ENCODE measurements at places on chromosomes 12 and 14.
A peak's percentile ranks its signal among the peaks of the same experiment; 100 is the strongest.

- DNase-seq = no peak
Measured at GRCh38 chr12:68842784-68843567, 35.0 kb downstream of the MDM2 start.

GRCh38 chr12:124007826-124008570, 35.0 kb downstream of the ZNF664 start:
- no peak for DNase-seq

DNA sequence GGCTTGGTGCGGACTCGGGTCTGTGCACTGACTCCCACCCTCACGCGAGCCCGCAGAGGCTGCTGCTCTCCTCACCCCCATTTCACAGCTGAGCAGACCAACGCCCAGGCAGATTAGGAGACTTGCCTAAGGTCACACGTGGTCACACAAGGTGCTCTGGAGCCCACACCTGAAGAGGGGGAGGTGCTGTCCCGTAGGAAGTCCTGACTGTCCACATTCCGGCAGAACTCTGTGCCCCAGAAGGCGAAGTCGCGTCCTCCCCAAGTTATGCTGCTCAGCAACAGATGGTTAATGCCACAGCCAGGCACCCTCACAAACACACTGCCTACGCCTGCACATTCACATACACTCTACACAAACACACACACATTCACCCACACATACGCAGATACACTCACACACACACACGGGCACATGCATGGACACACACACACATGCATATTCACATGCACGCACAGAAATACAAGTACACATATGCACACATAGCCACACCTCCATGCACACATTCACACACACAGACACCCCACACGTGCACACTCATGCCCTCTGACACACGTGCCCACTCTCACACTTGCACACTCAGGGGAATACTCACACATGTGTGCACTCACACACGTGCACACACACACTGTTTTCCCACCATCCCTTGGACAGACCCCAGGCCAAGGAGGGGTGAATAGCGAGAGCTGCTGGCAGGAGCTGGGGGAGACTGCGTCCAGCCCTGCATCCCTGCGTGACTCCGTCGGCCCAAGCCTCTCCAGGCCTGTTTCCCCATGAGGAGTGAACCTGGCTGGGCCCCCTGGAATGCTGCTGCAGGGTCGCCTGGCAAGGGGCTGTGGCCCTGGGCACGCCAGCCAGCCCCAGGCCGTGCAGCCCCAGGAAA, 4.1 kb downstream of the C14orf180 start:
- no peak for DNase-seq

DNA sequence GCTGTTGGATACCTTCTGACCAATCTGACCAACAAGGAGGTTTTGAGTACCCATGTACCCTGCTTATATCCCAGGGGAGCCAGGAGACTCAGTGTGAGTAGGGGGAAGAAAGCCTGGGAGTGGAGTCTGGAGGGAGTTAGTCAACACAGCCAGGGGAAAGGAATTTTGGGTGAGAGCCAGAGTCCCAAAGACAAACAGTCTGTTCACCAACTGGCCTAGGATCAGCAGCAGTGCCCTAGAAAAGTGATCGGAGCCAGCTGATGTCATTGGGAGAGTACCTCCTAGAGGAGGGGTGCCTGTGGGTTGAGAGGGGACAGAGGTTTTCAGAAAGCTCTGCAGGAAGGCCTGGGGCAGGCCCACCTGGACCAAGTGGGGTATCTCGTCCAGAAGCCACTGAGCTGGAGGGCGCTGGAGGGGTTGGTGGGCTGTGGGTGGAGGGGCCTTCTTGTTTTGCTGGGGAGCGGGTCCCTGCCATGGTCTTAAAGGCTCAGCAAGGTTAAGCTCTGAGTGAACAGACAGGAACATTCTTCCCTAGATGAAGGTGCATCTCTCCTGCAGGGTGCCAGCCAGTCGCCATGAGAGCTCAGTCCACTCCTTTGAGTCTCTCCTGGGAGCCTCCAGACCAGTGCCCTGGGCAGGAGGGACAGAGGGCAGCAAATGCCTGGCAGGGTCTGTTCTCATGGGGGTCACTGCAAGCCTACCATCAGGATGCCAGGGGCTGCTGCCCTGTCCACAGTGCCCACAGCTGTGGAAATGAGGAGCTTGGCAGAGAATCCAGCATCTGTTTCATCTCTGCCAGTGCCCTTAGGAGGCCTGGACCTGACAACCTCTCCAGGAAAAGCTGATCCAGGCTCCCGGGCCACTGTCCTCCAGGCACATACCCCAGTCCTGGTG, 63.6 kb downstream of the CHGA start:
- DNase-seq = peak; percentile 30

DNA sequence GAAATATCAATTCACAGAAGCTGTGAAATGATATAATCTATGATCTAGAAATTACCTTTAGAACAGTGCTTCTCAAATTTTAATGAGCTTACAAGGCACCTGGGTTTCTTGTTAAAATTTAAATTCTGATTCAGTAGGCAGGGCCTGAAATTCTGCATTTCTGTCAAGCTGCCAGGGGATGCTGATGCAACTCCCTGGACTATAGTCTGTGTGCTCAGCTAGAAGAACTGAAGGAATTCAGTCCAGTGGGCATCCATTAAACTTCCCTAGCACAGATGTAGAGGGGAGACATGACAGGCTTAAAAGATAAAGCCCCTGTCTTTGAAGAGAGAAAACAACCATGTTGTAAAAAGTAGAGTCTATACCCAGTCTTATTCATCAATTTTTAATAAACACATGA, 441.8 kb downstream of the TMTC2 start:
- DNase-seq = no peak
